ENCODE measurements at places on chromosomes 1 and 21.

GRCh38 chr1:152182944-152183361 is 23.9 kb upstream of the RPTN start:
- DNase-seq: peak; percentile 92

GRCh38 chr1:92563457-92564216 is 76.9 kb upstream of the GFI1 start:
- DNase-seq: no peak

GRCh38 chr1:209733409-209734192 is 22.3 kb upstream of the TRAF3IP3 start:
- peak; percentile 21 for DNase-seq

DNA sequence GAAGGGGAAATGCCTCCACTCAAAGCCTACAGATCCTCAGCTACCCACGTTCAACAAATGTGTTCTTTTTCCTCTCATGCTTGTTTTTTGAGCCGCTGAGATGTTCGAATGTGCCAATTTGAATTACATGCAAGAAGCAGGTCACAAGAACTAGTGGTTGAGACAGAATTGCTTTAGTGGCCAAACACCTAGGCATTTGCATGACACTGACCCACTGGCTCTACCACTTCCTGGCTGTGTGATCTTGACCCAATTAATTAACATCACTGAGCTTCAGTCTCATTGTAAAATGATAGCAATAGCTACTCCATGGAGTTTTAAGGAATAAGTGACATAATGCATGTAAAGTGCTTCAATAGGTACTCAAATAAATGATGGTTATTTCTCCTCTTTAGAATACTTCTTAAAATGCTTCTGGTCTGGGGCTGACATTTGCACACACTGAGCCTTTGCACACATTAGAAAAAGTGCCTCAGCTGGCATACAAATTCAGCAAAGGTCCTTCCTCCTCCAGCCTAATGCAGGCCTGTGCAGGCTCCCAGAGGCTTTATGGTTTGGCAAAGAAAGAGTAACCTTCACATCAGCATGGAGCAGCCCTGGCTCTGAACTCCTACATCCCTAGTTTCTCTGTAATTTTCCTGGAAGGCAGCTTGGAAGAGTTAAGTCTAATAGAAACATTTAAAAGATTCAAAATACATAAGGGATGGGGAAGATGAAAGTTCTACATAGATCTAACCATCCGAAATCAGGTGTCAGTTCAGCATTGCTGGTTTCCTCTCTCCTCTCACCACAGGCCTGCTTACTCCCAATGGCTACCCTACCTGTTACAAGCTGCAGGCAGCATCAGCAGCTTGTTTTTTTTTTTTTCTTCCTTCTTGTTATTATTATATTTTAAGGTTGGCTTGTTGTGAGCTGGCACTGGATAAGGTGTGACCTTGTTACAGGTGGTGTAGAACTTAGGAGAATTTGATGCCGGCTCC is 107.4 kb downstream of the TBX19 start:
- no peak for DNase-seq

DNA sequence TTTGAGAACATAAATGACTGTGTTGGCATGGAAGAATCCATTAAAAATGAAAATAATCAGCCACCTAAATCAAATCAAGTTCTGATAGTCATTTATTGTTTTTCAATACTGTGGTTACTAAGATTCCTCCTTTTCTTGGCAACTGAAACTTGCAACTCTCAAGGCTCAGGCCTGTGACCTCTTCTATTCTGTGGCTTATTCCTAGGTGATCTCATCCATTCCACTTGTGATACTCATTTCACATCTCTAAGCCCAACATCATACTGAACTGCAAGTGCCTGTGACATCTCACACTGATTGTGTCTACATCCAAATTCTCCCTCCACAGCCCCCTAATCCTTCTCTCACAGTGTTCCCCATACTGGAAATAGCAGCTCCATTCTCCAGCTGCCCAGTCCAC is 4.8 kb upstream of the ST6GALNAC5 start:
- peak; percentile 82 for DNase-seq

All from HT1080 (cell line).